Inflammatory macrophage treated with lipopolysaccharide for 1 hour (primary cell): ENCODE measurements at places on chromosomes 6 and 20.

- no peak for DNase-seq
Measured at GRCh38 chr6:112321941-112322424, 25.1 kb upstream of the RFPL4B start.

GRCh38 chr20:44843876-44844275 lies 33.5 kb upstream of the RIMS4 start:
- no peak for DNase-seq

GRCh38 chr6:6986344-6986743 lies 121.4 kb upstream of the RREB1 start:
- DNase-seq = no peak

GRCh38 chr6:26525838-26526237 lies 12.3 kb upstream of the HMGN4 start:
- DNase-seq = peak; percentile 63

DNA sequence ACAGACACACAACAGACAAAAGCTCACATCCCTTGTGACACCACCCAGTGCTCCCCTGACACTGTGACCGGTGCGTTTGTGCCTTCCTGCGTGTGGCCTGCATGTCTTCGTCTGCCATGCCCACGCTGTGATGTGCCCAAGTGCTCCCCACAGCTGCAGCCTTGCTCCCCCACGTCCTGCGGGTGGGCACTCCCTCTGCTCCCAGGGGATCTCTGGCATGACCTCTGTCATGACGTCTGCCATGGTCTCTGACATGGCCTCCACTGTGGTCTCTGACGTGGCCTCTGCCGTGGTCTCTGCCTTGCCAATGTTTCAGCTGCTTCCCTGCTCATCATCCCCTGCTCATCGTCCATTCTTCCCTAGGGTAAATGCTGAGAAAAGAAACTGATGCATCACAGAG lies 200.9 kb downstream of the DLL1 start:
- no peak for DNase-seq

GRCh38 chr6:148226284-148226683 lies 116.4 kb upstream of the SASH1 start:
- DNase-seq = no peak

DNA sequence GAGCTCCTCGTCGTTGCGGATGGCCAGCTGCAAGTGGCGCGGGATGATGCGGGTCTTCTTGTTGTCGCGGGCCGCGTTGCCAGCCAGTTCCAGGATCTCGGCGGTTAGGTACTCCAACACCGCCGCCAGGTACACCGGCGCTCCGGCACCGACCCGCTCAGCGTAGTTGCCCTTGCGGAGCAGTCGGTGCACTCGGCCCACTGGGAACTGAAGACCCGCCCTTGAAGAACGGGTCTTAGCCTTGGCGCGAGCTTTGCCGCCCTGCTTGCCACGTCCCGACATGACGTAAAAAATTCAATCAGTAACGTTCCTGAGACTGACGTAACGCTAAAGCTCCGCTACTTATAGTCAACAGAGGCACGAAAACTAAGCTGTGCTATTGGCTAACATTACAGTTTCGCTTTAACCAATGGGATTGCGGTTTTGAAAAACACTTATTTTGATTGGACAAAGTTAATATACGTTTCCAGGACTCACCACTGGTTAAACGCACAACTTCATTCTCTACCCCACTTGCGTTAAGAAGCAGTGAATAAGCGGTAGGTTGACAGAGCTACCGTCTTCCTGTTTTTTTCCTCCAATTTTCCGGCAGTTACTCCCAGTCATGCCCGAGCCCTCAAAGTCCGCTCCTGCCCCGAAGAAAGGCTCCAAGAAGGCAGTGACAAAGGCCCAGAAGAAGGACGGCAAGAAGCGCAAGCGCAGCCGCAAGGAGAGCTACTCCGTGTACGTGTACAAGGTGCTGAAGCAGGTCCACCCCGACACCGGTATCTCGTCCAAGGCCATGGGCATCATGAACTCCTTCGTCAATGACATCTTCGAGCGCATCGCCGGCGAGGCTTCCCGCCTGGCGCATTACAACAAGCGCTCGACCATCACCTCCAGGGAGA lies 73.9 kb downstream of the OR2B2 start:
- peak; percentile 98 for DNase-seq

DNA sequence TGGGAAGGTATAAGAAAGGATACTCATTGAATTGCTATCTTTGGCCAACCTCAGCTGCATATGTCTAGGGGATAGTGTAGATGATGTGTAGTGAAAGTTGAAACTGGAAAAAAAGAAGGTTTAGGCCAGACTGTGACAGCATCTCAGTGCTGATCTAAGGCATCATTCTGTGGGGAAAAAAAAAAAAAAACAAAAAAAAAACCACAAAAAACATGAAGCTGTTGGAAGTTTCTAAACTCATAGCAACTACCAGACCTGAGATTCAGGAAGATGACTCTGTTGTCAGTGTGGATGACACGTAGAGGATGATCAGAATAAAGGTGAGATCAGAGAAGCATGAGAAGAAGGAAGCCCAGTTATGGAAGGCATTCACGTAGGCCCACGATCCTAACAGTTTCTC lies 100.8 kb upstream of the CNKSR3 start:
- peak; percentile 49 for DNase-seq

- DNase-seq = no peak
Measured at GRCh38 chr6:163490826-163491577, 76.5 kb downstream of the QKI start.

DNA sequence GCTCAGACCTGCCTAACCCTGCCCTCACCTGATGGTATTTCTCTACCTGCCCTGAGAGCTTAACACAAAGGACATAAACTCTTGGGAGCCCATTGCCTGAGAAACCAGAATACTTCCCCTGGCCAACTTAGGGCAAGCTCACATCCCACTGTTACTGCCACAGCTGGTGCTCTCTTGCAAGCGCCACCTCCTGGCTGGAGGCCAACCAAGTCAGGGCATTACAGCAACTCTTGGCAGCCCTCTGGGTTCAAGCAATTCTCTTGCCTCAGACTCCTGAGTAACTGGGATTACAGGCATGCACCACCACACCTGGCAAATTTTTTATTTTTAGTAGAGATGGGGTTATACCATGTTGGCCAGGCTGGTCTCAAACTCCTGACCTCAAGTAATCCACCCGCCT lies 70.1 kb downstream of the HECA start:
- DNase-seq = no peak

DNA sequence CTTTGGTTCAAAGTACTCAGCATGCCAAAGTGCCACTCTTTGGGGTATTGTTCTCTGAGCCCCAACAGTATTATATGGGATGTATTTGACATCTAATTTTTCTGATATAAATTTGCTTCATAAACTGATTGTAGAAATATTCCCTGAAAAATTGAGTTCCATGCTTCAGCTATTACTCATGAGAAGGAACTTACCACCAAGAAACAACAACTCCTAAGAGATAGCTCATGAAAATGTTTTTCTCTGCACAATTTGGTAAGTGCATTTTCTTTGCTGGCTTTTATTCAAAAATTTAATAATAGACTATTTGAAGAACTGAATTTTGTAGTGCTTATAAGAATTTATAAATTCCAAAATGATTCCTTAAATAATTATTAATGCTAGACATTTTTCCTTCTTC lies 12.8 kb upstream of the TPD52L1 start:
- DNase-seq = no peak

- no peak for DNase-seq
Measured at GRCh38 chr6:43876602-43877001, 106.6 kb downstream of the VEGFA start.

- peak; percentile 41 for DNase-seq
Measured at GRCh38 chr20:57618091-57618763, 2.0 kb downstream of the ZBP1 start.

DNA sequence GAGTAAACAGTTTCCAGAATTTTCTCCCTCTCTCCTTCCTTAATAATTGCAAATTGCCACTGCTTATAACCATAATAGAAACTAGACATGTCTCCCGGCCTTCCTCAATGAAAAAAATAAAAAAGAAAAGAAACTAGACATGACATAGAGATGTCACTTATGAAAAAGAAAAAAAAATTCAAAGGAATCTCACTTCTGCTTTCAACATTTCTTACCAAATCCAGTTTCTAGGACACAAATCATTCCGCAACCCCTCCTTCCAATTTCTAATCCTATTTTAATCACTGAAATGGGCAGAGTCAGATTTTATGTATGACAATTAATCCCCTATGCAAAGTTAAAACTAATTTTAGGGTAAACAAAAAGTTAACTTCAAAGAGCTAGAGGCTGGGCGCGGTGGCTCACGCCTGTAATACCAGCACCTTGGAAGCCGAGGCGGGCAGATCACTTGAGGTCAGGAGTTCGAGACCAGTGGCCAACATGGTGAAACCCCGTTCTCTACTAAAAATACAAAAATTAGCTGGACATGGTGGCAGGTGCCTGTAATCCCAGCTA lies 40.1 kb upstream of the EEF1A1 start:
- DNase-seq = peak; percentile 61

DNA sequence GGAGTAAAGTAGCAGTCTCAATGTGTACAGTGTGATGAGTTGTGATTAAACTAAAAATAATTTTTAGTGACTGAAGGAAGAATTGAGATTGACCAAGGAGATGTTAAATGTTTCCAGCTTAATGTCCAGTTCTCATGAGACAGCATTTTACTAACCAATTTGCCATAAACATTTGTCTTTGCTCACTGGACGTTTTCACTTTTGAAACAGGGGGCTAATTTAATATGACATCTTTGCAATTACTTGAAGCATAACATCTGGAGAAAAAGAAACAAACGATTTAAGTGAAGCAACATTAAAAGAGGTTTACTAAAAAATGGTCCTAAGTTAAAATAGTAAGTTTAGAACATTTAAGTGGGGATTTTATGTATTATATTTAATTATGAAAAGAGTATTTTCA lies 443.8 kb downstream of the BCKDHB start:
- DNase-seq = no peak

DNA sequence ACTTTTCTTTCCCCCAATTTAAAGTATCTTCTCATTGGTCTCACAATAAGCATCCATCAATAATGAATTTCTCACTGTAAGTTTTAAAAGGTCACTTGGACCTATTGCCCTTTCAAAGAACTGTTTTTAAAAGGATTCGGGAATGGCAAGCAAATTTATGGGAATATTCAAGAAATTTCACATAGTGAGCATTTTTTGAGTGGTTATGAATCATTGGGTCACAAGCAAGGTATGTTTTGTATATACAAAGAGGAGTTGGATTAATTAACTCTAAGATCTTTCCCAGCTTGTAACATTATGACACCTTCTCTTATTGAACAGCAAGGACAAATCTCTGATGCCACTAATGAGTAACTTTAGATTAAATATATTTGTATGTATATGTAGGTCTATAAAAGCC lies 165.0 kb downstream of the MOXD1 start:
- no peak for DNase-seq

DNA sequence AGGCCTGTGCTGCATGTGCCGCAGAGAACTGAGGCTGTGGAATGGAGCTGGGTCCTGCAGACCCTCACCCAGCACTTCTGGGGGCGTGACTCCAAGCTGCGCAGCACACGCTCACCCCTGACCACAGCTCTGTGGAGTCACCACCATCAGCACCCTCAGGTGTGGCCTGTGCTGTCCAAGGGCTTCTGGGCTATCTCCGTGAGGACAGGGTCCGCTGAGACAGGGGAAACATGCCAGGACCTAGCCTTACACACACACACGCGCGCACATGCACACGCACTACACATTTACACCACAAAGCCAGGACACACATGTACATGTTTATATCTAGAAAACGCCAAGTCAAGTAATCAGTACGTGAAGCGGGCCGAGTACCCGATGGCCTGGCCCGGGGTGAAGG lies 26.8 kb upstream of the TCFL5 start:
- DNase-seq = no peak

- no peak for DNase-seq
Measured at GRCh38 chr6:157611406-157611805, 211.6 kb upstream of the SNX9 start.

GRCh38 chr20:37421060-37421905 lies 75.3 kb downstream of the SRC start:
- DNase-seq = no peak

GRCh38 chr6:157569543-157569942 lies 188.6 kb downstream of the ZDHHC14 start:
- no peak for DNase-seq

DNA sequence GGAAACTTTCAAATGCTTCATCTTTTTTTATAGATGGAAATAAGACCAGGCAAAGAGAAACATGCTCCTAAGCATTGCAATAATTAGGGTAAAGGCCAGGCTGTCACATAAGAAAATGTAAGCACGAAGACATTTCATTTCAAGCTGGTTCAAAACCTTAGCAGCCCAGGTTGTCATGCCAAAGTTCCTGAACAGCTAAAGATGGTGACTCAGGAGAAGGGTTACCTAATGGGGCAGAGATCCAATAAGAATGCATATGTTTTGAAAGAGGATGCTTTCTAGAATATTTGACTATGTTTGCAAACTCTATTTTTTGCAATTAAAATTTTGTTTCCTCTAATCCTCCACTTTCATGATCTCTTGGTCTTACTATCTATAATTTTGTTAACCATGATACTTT lies 65.6 kb upstream of the PHACTR2 start:
- DNase-seq = no peak

- peak; percentile 80 for DNase-seq
Measured at GRCh38 chr6:89313006-89313405, 2.1 kb downstream of the GABRR2 start.

- DNase-seq = no peak
Measured at GRCh38 chr6:29142309-29142708, 28.4 kb upstream of the OR2J2 start.

DNA sequence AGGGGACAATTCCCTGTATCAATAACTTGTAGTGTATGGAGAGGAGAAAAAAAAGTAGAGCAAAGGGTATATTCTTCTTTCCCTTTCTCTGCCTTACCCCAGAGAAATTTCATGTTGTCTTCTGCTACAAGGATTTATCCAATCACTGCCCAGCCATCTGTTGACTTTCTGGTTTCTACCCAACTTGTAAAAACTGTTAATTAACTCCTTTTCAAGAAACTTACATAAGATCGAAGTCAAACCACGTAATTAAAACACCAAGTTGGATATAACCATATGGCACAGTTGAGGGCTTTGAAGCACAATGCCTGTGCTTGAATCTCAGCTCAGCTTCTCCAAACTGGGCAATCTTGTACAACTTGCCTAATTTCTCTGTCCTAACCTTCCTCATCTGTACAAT lies 99.5 kb downstream of the MAN1A1 start:
- DNase-seq = no peak

- no peak for DNase-seq
Measured at GRCh38 chr20:1394686-1395085, 1.8 kb upstream of the FKBP1A start.

DNA sequence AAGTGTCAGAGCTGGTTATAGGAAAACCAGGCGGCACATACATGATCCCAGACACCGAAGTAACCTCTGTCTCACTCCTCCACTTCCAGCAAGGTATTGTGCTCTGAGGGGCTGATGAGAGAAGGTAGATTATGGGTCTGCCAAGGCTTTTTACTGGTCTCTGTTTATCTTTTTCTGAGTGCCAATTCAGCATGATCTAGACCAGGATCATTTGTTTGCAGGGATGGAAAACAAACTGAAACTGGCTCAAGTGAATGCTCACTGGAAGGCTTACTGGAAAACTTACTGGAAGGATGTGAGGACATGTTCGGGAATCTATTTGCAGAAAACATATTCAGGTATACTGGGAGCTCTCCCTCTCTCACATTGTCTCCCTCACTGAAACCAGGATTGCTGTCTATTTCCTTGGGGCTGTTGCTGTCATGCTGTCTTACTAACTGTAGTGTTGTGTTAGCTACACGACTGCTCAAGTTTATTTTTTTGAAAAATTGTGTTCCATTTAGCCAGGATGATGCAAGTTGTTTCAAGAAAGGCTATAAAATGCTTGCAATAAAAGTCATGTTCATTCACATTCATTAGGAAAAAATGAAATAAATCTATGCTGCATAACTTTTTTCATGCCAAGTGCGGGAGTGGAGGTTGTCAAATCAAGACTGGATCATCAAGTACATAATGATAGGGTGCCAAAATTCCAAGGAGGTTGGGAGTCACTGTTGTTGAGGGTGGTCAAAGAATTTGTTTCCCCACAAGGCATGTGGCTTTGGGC lies 37.0 kb downstream of the KLHL31 start:
- no peak for DNase-seq
